ENCODE measurements at places on chromosomes 6 and 20. TPM values are rescaled to one million over a fixed set of nuclear protein-coding genes. Genes with fewer than 3 reads are reported as not detected.

DNA sequence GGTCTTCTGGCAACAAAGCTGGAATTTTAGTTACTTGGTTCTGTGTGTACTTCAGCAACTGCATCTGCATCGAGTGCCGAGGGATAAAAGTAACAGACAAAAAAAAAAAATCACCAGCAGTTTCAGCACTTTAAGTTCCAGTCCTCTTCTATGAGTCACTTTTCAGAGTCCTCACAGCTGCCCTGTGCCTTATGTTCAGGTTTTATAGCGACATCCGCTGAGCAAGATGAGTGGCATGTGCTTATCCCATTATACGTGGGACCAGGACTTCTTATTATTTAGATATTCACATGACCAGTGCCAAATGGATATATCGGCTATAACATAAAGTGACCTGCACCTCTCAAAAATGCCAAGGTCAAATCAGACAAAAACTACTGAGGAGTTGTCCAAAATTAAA lies 242.9 kb downstream of the FOXA2 start:
- no peak for DNase-seq

- DNase-seq, result no peak
Measured at GRCh38 chr20:14801591-14802325, 464.3 kb upstream of the FLRT3 start.

- DNase-seq, result no peak
Measured at GRCh38 chr6:140078561-140079125, 704.2 kb upstream of the CITED2 start.

DNA sequence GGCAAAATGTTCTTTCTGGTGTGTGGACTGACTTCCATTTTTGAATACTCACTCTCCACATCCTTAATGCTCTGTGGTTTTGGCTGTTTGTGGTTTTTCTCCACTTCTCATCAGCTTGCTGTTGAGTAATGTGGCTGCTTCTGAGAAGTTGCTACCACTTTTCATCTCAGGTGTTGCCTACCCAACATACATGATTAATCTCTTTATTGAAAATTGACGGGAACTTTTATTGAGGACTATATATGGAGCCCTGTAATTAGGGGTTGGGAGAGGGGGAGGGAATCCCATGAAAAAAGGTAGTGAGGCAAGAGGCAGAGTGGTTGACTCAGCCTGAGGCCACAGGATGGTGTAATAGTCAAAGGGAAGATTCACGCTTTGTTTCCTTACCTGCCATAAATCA lies 17.6 kb downstream of the IL22RA2 start:
- DNase-seq, result no peak

DNA sequence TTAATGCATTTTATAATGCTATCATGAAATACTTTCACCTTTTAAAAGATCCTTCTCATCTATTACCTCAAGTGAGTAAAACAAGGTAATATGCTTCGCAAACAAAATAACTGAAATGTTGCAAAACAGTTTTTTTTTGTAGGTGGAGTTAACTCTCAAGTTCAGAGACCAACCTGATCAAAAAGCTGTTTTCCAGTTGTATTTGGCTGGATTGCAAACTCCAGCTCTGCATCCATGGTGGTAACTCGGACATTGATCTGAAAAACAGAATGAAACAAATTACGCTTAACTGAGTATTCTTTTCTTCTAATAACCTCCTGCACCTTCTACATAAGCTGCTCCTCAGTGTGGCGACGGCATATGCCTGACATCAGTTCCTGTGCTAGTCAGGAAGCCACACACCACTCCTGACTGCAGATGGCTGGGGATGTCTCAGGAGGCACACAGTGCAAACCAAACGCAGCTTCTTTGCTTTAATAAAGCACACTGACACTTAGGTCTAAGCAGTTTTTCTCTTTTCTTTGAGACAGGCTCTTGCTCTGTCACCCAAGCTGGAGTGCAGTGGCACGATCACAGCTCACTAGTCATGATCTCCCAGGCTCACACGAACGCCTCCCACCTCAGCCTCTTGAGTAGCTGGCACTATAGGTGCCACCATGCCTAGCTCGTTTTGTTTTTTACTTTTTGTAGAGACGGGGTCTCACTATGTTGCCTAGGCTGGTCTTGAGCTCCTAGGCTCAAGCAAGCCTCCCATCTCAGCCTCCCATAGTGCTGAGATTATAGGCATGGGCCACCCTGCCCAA lies 29.9 kb downstream of the EZR start:
- no peak for DNase-seq

DNA sequence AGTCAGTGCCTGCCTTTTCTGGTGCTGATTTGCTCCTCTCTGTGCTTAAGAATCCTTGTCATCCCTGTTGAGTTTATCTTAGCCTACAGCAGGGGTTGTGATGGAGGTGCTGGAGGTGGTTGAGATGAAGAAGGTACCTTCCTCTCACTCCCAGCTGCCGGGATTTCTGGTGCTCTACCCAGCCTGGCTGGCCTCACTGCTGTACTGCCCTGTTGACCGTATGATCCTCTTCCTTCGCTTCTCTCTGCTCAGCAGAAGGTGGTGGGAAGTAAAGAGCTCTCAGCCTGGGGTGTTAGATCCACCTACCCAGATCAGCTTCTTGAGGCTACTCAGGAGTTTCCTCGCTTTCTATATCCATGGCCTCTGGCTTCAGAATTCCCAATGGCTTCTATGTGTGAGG lies 101.0 kb upstream of the NXT1 start:
- no peak for DNase-seq

DNA sequence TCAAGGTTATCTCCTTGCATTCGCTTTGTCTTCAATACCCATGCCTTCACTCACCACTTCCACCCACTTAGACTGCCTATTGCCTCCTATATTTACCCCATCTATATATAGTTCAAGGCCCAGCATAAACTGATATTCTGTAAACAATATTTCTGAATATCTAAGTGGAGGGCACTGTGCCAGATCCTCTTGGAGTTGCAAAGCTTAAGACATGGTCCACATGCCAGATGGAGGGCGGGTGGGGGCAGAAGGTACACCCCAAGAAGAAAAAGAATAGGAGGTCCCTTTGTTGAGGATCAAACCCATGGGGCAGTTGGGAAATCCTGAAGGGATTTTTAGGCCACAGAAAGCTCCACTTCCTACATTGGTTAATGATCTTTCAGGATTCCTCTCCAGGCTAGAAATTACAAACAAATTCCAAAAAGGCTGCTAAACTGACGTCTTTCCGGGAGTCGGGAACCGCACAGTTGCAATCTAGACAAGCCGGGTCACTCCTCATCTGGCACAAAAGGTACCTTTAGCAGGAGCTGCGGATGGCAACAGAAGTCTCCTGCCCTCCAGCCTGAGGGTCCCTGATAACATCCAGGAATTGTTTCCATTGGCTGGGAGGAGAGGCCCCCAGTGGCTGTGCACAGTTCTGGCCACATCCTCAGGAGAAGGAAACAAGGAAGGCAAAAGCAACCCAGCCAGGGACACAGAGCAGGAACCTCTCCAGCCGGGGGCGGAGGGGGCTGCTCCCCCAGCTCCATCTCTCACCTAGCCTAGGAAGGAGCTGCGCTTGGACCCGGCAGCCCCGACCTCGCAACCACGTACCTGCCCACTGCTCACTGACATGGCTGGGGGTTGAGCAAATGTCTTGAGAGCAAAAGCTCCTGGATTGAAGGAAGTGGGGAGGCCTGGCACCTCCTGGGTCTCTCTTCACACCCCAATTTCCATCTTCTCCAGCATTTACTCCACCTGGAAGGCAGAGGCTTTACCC lies 5.9 kb upstream of the LPIN3 start:
- no peak for DNase-seq

- no peak for DNase-seq
Measured at GRCh38 chr20:4318891-4319290, 303.5 kb upstream of the RNF24 start.

DNA sequence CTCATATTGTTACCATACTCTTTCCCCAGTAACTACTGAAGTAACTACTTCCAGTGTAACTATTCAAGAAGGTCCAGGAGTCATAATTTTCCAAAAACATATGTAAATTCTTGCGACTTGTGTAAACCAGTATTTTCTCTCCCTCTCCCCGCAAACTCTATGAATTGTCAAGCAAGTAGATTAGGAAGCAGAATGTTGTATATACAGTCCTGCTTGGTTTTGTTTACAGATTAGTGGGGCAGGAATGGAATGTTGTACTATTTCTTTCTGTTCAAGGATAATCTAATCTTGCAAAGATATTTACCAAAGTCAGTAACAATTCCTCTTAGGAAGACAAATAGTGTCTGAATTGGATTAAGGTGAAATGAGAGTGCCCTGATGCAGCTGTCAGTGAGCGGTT lies 234.9 kb upstream of the PLN start:
- no peak for DNase-seq

DNA sequence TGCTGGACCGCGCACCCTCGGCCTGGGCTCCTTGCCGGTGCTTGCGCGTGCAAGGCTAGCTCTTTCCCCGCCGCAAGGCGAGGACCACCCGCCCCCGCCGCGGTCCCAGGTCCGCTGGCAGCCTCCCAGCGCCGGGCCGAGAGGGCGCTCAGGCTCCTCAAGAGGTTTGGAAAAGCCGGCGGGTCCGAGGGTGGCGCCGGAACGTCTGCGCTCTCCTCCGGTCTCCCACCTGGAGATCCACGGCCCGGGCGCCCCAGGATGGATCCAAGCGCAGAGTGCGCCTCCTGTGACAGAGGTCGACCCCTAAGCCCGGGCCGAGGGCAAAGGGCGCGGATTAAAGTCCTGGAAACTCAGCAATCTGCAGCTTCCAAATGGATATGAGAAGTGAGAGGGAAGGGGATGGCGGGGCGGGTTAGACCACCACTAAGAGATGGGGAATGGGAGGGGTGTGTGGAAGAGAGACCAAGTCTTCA lies 575 bp upstream of the MICAL1 start:
- DNase-seq, result no peak

- no peak for DNase-seq
Measured at GRCh38 chr6:95285881-95286280, 291.5 kb upstream of the MANEA start.

DNA sequence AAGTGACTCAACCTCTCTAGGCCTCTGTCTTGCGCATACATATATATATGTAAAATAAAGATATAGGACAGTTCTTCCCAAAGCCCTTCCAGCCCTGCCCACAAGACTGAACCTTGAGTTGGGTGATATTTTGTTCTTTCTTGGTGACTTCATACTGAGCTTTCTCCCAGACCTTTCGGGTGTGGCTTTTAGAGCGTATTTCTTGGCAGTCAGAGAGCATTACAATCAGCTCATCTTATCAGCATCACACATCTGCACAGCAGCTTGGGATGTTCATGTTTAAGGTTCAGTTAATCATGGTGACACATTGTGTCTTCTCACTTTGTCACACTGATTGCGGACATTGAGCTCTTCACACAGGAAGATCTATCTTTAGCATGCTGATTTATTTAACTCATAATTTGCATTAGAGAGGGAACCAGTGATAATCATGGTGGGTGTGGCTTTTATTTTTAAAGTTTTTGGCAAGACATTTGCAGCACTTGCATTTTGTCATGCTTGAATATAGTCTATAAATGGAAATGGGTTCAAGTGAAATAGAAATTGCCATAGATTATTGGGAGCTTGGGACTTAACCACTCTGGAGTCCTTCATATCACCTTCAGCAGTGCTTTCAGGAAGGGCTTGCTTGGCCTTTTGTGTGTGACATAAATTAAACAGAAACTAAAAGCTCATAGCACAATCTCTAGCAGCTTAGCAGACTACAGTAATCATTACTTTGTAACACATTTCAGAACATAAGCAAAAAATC lies 8.3 kb downstream of the KIF3B start:
- peak; percentile 65 for DNase-seq

GRCh38 chr6:24836109-24836508 lies 37.4 kb upstream of the ARMH2 start:
- DNase-seq, result no peak

GRCh38 chr6:84641076-84641475 lies 123.3 kb downstream of the TBX18 start:
- DNase-seq, result no peak

DNA sequence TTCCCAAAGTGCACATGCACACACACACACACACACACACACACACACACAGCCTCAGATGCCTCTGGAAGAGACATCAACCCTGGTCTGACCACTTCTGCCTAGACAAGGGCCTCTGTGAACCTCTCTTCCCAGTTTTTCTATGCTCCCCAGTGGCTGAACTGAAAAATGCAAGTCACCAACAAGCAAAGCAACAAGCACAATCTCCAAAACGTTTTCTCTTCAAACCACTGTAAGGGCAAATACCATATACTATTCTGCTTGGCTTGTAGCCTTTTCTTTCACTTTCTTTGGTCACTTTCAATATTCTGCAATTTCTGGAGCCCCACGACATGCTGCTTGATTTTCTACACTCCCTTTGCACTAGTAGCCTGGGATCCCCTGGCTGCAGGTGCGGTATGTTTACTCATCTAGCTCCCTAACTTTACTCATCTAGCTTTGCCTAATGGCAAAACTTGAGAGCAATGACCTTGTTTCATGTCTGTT lies 121.4 kb upstream of the DST start:
- DNase-seq, result no peak

- no peak for DNase-seq
Measured at GRCh38 chr20:20683481-20684321, 28.7 kb downstream of the RALGAPA2 start.

DNA sequence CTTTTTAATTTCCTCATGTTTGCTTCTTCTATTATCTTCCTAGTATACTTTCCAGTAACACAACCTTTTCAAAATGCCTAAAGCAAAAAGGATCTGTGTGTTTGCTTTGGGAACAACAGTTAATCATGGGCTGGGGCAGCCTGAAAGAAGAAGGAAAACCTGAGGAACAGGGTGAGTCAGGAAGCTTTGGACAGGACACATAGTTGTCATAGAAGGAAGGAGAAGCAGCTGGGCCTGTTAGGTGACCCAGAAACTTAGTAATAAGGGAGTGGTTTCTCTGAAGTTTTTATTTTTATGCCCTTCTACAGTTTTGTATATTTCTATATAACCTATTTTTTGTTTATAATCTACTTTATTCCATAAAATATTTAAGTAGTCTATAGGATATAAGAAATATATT lies 61.4 kb downstream of the CD24 start:
- no peak for DNase-seq

DNA sequence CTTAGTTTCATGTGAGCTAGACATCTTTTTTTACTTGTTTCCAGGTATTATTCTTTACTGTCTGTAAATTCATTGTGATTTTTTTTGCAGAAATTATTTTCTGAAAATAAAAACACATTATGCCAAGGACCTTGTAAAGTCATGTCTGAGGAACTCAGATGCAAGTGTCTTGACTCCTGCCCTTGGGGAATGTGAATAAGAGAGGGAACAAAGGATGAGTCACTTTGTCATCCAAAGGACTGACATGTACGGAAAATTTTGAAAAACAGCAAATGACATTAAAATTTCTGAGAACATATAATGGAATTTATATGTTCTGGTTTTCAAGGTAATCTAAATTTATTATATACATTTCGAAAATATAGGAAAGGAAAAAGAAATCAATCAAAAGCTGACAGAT lies 660.4 kb downstream of the CD109 start:
- DNase-seq, result no peak

GRCh38 chr6:87099472-87099871 lies 4.6 kb upstream of the CGA start:
- DNase-seq, result no peak

- DNase-seq, result no peak
Measured at GRCh38 chr6:132666118-132666517, 7.1 kb upstream of the TAAR1 start.

Gene CLVS2
- total RNA-seq, result not detected

Gene HLA-DPB1
- 10.6 TPM for total RNA-seq

Gene PXMP4
- 10.3 TPM for total RNA-seq

Gene BPI
- total RNA-seq, result not detected

Gene NRSN1
- not detected for total RNA-seq

Gene ELOVL2
- not detected for total RNA-seq

Gene CASS4
- 6.5 TPM for total RNA-seq

Gene HSPA1L
- total RNA-seq, result 2.8 TPM

Gene PROKR2
- total RNA-seq, result not detected

All from activated naive CD4-positive, alpha-beta T cell treated with anti-CD3 and anti-CD28 coated beads, Interleukin-2, amount 50 U/mL, for 72 hours (primary cell).